CD4-positive, alpha-beta T cell treated with Interleukin-4 for 4 hours (primary cell): ENCODE measurements at places on chromosomes 3 and 15.

- no peak for DNase-seq
These were observed 118.7 kb downstream of the PDE8A start for GRCh38 chr15:85100186-85100937.

- no peak for DNase-seq
These were observed 87.7 kb upstream of the ALDH1L1 start for GRCh38 chr3:126267976-126268615.

GRCh38 chr3:77053795-77054194, 13.9 kb downstream of the ROBO2 start:
- no peak for DNase-seq

DNA sequence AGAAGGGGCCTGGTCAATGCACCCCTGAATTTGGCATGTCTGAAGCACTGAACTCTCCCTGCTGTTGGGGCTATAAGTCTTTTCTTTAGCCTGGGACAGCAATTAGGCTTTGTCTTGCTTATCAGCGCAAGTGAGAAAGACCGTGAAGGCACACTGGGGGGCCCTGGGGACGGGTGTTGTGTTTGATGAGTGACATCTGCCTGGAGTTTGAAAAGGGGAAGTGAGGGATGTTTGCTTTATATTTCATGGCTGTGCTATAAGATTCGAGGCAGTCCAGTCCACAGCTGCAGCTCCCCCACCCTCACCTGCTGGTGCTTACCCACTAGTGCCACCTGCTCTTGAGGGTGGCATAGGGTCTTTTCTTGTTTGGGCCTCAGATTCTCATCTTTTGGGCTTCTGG, 44.8 kb downstream of the CEMIP start:
- DNase-seq = no peak

DNA sequence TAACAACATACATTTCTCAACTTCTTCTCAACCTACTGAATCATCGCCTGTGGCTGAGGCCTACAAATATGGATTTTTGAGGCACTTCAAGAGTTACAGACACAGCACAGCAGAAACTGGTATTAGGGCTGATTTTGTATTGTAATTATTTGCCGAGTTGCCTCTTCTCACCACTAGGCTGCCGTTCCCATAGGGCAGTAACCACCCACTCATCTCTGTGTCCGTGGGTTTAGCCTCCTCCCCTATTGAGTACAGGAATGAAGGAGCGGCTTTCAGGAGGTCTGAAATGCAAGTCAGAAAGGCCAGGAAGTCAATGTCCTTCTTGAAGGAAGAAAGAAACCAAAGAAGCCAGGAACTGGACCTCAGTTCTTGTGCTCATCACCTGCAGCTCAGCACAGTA, 220.8 kb downstream of the MTHFS start:
- DNase-seq = no peak

- no peak for DNase-seq
These were observed 161.4 kb downstream of the GMNC start for GRCh38 chr3:190701096-190701532.

DNA sequence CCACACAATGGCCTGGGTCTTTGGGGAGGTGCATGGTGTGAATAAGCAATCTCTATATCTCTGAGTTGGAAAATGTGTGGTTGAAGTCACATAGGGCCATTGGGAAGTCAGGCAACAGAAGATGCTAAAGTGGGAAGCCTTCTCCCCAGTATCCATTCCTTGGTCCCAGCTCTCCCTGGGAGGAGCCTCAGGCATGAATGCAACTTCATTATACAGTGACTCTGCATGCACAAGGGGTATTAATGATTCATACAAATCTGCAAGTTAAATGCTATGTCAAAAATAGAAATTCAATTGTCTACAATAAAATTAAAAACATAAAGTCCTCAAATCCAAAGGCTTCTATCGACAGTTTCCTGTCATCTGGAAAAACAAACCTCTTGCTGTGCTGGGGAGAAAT, 108.8 kb downstream of the RAB11A start:
- DNase-seq = no peak

- no peak for DNase-seq
These were observed 1.7 kb downstream of the SEMA3F start for GRCh38 chr3:50156549-50157493.

GRCh38 chr3:100868096-100868495, 125.1 kb downstream of the ABI3BP start:
- no peak for DNase-seq

DNA sequence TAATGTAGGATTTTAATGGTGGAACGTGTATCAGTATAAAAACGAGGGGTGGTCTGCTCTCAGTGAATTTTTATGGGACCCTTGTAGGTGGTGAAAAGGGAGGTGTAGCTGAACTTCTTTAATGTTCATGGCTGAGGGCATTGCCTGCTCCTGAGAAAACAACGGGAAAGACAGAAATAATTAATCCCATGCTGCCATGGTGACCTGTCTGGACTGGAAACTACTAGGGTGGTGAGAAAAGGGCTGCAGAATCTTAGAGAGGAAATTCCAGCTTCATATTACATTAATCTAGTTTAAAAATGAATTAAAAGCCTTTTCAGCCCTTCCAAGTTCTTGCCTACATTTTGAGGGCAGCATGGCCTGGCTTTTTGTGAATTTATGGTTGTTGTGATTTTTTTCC, 47.6 kb downstream of the ZBTB38 start:
- DNase-seq = no peak

DNA sequence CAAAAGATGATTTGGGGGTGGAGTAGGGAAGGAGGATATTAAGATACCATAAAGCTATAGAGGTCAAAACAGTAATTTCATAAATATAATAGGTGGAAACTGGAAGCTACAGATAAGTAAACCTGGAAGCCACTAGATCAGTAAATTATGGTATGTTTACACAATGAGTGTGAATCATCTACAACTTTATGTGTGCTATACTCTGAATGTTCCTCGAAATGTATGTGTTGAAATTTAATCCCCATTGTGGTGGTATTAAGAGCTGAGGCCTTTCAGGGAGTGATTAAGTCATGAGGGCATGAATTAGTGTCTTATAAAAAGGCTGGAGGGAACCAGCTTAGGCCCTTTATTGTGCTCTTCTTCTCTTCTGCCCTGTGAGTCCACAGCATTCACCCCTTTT, 25.2 kb downstream of the EOMES start:
- DNase-seq = no peak

- no peak for DNase-seq
These were observed 87.8 kb upstream of the RNU6-1 start for GRCh38 chr15:67927501-67928168.

DNA sequence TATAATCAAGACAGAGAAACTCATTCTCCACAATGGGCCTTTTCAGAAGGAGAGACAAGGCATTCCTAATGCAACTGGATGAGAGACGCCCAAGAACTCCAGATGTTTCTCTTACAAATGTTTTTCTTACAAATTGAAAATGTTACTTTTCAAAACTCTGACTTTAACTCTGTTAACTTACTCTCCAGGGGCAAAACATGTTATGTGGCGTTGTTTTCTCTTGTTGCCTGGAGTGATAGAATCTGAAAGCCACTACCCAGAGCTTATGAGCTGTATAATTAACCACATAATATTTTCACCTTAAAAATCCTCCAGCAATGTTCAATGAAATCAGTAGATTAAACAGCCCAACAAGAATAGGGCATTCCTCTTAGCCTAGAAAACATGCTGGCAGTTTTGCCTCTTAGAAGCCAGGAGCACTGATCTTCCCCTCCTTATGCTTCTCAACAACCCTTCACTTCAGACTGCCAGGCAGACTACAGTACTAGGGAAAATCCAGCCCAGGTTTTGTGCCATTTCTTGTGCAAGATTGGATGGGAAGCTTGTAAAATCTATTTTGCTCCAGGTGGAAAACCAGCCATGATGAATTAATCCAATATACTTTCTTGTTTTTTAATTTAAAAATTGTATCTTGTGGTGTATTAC, 186.7 kb upstream of the GADL1 start:
- DNase-seq = no peak

- DNase-seq = no peak
These were observed 13.3 kb downstream of the SH2D7 start for GRCh38 chr15:78105476-78106241.

DNA sequence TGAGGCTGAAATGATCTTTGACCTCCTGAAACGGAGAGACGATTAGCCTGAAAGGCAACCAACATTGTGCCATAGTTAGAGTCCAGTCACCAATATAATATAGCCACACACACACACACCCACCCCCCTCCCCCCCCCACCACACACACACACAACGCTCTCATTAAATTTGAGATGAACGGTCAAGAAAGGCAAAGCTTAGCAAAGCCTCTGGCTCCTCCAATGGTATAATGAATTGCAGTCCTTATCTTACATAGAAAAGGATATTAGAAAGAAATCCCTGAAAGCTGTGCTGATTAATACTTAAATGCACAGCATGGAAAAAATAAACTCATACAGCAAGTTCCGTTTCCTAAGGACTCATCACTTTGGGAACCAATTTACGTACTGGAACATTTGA, 876 bp upstream of the ZNF385D start:
- no peak for DNase-seq

- no peak for DNase-seq
These were observed 82.8 kb downstream of the CADM2 start for GRCh38 chr3:85041562-85042055.
